GM19239 (cell line): ENCODE measurements at places on chromosomes 12 and 14.

DNA sequence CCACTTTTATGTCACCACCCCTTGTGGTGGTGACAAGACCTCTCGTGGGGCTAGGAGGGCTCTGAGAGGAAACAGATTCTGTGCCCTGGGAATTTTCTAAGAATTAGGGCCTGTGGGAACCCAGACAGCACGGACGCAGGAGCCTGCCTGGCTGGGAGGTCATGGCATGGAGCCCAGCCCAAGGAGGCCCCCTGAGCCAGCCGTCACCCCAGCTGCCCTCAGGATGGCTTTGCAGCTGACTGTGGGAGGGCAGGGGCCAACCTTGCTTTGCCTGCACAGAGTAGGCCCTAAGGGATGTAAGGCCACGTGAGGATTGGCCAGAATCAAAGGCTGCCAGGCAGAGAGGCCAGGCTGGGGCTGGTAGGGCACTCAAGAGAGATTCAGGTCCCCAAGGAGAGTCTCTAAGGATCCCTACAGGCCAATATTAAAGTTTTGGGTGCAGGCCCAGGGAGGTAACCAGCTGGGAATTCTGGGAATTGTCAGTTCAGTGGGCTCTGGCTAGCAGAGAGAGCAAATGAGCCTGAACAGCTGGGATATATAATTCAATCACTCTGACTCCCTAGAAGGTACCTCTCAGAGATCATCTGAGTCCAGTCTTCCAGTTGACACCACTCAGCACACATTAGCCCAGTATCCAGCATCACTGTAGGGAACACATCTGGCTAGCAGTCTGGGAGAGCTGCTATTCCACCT is 6.4 kb downstream of the LTBP2 start:
- no peak for DNase-seq

- DNase-seq: no peak
Observed at GRCh38 chr12:49825971-49826421, 2.2 kb downstream of the NCKAP5L start.

DNA sequence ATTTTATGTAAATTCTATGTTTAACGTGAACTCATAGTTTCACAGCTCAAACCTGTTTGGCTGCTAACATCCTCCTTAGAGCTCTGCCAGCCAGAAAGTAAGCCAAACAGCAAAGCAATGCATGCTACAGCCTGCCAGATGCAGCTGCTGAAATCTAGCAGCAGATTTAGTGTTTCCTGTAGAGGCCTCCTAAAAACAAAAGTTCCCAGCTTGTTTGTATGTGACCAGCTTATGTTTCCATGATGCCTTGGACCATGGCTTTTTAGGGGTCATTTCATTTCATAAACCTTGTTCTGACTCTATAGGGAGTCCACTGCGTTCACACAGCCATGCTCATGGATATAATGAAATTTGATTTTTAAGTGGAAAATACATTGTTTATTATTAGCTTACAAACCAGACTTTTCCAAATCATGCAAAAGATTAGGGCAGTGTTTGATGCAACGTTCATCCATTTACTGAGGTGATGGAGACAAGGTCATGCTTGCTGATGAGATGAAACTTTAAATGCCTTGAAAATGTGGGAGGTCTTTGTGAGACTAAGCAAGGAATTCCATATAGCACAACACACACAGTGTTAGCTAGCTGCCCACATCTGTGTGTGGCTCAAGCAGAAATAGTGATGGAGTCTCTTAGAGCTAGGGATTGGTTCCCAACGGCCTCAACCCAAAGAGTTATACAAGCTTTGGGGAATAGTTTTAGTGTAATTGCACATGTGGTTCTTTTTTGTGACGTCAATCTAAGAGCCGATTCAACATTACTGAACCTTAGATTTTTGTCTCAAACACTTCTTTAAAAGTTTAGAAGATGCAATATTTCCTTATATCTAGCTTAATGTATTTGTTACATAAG is 157.5 kb upstream of the LRIG3 start:
- no peak for DNase-seq

DNA sequence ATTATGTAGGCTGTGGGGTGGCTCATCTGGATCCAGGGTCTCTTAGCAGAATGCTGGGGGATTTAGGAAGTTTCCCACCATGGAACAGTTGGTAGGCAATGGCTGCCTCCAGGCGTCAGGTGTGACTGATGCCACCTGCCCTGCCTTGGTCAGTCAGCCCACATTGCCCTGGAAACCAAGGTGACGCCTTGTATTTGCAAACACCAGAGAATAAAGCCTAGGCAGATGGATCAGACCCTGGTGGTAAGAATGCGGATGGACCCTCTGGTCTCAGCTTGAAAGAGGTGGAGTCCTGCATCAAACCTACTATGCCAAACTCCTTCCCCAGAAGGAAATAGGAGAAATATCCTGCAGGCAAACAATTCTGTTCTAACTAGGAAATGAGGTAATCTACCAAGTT is 38.2 kb downstream of the NCKAP5L start:
- no peak for DNase-seq

DNA sequence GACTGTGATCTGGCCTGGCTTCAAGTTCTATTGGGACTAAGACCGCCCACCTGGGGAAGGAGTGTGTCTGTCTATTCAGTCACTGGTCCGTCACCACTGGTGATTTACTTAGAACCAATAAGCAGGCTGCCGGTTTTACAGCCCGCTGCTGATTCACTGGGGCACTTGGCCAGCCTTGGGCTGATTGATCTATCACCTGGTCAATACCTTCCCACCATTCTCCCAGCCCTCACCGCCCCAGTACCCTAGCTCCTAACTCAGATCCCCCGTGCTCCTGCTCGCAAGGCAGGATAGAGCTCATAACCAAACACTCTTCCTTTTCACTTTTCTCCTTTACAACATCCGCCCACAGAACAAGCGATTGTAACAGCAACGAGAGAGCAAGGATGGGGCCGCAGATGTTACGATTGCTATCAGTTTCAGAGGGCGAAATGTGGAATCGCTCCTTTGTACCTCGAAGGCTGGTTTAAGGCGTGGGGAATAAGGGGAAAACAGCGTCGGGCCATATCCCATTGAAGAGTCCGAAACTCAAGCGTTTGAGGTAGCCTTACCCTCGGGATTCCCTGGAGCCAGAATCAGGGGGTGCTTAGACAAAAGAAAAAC is 672 bp downstream of the RDH11 start:
- peak; percentile 73 for DNase-seq

DNA sequence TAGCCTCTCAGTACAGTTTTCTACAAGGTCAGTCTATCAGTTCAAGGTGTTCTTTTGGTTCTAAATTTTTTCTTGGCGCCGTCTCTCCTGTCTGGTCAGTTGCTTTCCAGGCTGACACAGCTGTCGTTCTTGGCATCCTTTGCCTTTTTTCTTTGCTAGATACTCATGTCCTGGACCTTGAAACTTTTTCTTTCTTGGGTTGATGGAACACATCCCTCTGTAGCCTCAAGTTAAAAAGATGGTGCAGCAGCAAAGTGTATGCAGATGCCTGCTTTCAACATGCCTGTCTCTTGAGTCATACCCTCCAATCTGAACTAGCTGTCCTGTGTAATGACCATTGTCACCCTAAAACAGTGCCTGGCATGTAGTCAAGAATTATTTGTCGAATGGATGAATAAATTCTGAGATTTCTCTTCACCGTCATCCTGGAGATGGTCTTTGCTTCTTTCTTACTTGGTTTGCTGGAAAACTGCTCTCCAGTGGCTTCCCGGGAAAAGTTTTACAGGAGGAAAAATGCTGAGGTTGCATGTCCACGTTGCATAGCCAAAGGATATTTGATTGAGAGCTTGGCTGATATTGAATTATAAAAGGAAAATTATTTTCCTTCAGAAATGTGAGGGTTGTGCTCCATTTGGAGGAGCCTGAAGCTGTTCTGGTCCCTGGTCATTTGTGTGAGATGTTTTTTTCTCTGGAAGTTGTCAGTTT is 4.6 kb downstream of the NYNRIN start:
- no peak for DNase-seq

DNA sequence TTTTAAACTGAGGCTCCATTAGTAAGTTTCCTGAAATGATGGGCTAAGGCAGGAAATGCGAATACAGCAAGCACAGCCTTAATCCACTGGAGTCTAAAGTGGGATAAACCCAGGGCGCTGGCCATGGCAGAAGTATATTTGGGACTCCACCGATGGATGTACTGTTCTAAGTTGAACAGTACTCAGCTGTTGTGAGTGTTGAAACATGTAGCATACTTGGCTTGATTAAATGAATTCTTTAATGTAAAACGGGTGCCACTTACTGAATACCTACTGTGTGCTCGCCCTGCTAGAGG is 996 bp downstream of the SSPN start:
- no peak for DNase-seq

GRCh38 chr12:122206111-122206881 is 2.8 kb downstream of the B3GNT4 start:
- DNase-seq: no peak

DNA sequence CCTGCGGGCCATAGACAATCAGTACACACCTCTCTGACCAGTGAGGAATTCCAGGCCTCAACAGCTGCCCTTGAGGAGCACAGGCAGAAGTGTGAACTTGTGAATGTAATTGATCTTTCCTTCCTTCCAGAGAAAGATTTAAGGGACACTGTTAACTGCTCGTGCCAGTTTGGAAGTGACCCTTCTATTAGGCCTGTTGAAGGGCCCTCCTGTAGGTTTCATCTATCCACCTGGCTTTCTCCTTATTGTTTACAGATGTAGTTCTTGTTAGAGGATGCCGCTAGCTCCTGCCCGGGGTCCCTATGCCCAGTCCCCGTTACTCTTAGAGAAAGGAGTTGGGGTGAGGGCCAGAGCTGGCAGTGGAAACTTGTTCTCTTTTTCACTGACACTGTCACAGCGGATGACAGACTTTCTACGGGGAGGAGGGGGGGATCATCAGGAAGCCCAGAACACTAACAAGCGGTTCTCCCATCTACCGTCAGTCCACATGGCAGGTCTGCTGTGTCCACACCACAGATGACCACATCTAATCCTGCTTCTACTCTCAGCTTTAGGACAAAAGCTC is 42.6 kb downstream of the SH2B3 start:
- DNase-seq: no peak

- no peak for DNase-seq
Observed at GRCh38 chr12:20096430-20096829, 271.9 kb upstream of the PDE3A start.

DNA sequence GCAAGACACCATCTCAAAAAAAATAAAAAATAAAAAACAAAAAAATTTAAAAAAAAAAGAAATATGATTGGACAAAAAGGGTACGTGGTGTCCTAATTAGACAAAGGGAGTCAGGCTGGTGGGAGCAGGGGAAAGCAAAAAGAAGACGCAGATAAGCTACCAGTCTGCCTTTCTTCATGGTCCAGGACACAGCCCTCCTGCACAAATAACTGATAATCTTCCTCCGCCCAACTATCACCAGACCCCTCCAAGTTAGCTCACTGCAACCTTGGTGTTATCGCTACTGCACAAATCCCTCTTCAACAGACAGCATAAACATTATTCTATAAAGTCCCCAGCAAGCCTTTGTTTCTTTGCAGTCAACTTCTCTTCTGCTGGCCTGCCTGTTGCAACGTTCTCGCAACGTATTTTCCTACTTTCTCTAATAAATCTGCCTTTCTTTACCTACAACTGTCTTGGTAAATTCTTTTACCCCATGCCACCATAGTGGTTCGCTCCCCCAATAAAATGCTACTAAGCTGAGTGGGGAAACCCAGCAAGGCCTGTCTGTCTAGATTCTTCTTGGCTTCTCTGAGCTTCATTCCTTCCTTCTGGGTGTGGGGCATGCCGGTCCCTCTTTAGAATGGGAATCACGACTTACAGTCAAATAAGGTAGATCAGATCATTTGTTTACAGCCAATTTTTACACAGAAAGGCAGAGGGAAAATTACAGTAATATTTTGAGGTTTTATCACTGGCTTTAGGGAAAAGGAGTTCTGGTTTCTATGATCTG is 14.6 kb upstream of the DNAL1 start:
- DNase-seq: no peak

DNA sequence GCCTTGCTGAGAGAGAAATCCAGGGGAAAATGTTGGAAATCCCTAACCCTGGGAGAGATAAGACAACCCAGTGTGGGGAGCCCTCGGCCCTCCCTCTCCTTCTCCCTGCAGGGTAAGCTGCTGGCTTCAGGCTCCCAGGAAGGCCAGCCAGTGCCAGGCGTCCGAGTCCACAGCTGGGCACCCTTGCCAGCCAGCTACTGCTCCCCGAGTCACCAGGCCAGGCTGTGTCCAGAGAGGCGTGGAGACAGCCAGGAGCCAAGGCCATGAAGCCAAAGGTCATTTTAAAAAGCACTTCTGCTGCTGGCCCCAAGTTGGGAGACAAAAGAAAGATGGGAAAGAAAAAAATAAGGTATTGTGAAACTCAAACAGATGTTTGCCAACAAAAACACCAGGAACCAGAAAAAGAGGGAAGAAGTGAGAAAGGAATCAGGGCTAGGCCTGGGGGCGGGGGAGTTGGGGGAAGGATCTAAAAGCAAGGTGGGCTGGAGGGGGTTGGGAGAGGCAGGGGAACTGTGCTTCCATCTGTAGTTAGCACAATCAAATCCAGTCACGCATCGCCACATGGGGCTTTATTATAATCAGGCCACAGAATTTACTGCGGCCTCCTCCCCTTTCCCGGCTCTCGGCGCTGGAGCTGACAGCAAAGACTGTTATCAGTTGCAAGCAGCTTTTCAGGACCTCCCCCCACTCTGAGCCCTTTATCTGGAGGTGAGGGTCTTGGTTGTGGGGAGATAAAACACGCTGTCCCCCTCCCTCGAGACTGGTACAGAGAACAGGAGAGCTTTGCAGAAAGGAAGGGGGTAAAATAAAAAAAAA is 33.5 kb downstream of the RBM19 start:
- DNase-seq: no peak

GRCh38 chr14:28766469-28766955 is at the start of gene FOXG1:
FOXG1 (plus strand) TSS chr14:28766787; CDS start chr14:28767280, 493 bp downstream.
- no peak for DNase-seq

- no peak for DNase-seq
Observed at GRCh38 chr12:47318963-47319362, 239.2 kb upstream of the AMIGO2 start.

- DNase-seq: no peak
Observed at GRCh38 chr14:27917896-27918295, 848.7 kb upstream of the FOXG1 start.

- DNase-seq: no peak
Observed at GRCh38 chr14:69259168-69259526, 811 bp upstream of the GALNT16 start.
